ENCODE measurements at places on chromosomes 6 and 20.

- DNase-seq = no peak
These were observed 86.0 kb downstream of the MYB start for GRCh38 chr6:135267085-135267484.

GRCh38 chr20:62678553-62678952 lies 30.1 kb upstream of the NTSR1 start:
- DNase-seq = no peak

- peak; percentile 27 for DNase-seq
These were observed 44.7 kb upstream of the FOXQ1 start for GRCh38 chr6:1267057-1267732.

DNA sequence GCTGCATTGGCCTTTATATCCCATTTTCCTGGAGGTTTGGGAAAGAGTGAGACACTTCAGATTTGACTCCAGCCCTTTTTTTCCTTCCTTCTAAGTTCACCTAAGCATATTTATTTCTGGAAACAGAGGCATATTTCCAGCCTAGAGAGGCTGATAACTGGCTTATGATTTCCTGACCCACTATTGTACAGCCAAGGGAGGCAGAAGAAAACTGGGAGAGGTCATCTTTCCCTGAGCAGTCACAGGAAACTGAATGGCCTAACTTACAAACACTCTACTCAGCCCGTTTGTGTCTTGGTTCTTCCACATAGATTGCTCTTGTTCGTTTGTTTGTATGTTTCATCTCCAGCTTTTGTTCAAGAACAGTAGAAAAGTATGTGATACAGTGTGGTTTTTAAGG lies 64.2 kb upstream of the LTV1 start:
- no peak for DNase-seq

- DNase-seq = no peak
These were observed 36.0 kb downstream of the ADNP start for GRCh38 chr20:50895111-50895830.

- DNase-seq = peak; percentile 25
These were observed 30.4 kb downstream of the AKIRIN2 start for GRCh38 chr6:87671555-87672029.

DNA sequence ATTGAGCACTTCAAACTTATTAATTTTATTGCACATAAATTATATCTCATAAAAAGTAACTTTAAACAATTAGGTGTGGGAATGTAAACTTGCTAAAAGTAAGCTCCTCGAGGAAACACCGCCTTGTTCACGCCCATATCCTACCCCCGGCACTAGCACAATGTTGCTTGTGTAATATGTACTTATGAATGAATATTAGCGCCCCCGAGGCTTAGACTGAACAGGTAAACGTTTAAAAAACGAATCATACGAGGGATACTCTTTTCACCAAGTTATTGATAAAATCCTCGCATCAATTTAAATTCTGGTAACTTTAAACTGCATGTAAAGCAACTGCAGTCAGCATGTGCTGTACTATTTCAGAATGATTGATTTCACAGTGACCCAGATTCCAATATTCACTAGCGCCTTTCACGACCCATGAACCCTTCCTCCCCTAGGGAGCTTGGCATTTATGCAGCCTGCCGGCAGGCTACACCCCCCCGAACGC lies 637 bp downstream of the TFB1M start:
- DNase-seq = peak; percentile 40

GRCh38 chr6:168828800-168829199 lies 387.8 kb downstream of the SMOC2 start:
- DNase-seq = no peak
